Stimulated activated CD4-positive, alpha-beta T cell treated with anti-CD3 and anti-CD28 coated beads, Interleukin-4, amount 100 ng/mL, for 24 hours (primary cell): ENCODE measurements at places on chromosomes 16 and 17.
A peak's percentile ranks its signal among the peaks of the same experiment; 100 is the strongest.

DNA sequence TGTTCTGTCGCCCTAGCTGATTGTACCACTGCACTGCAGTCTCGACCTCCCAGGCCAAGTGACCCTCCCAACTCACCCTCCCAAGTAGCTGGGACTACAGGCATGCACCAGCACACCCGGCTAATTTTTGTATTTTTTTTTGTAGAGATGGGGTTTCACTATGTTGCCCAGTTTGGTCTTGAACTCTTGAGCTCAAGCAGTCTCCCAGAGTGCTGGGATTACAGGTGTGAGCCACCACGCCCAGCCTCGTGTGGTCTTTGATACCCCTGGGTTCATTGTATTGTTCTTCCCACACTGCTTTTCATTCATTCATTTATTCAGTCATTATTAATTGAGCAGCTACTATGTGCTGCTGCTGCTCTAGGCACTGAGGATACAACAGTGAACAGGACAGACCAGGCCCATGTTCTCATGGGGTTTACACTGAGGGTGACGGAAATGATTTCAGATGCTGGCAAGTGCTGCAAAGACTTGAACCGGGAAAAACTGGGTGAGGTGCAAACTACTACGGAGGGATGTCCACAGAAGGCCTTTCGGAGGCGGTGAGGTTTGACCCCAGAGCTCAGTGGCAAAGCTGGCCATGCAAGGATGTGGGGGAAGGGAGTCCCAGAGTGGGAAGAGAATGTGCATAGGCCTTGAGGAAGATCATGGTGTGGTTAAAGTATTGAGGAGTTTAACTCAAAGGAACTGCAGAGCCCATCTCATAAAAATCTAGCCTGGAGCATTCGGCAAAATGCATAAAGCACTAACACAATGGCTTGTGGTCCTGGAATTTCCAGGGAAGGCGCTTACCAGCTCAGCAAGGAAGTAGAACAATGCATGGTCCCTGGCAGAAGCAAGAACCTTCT lies 10.9 kb downstream of the ABCC1 start:
- no peak for DNase-seq

DNA sequence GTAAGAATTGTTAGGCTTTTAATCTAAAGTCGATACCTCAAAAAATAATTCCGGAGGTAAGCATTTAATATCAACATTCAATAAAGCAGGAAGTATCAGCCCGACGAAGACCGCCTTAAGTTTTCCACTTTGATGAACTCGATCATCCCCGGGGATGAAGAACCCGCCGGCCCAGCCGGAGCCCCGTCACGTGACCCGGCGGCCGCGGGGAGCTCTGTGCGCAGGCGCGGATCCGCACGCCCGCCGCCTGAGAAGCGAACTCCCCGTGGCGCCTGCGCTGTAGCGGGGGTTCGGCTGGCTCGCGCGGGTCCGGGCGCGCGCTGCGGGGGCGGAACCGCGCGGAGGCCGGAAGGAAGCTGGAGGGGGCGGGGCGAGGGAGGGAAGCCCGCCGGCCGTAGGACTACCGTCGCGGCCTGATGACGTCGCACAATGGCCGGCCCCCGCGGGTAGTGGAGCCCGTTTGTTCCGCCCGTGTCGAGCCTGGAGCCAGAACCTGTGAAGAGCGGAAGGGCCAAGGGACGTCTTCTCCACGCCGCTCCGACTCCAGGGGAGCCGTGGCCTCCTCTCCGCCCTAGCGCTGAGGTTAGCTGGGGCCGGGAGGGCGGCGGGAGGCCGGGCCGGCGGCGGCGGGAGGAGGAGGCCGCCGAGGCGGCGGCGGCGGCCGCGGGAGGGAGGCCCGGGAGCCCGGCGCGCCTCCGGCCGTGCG lies at the start of gene ZC3H18:
Gene ZC3H18 (plus strand): TSS at position 419 of the 706 bp plus-strand sequence. CDS start 6,721 bp downstream, outside the sequence.
- DNase-seq = peak; percentile 97

GRCh38 chr16:81237282-81237681 lies 1.2 kb upstream of the BCO1 start:
- DNase-seq = no peak

GRCh38 chr17:11035681-11036080 lies 197.8 kb upstream of the PIRT start:
- DNase-seq = no peak

DNA sequence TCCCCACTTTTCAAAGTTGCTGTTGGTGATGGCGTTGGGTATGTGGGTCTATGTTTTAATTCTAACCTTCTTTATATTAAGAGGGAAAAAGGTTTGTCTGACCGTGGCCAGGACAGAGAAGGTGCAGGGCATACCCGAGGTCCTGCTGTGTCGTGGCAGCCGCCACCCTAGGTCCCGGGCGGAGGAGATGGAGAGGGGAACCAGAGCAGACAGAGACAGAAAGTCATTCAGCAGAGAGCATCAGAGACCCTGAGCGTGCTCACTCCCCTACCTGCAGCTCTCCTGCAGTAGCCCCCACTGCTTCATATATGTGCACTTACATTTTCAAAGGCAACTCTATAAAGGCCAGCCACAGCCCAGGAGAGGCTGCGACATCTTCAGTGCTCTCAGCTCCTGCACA lies 327.2 kb upstream of the TNRC6C start:
- no peak for DNase-seq

DNA sequence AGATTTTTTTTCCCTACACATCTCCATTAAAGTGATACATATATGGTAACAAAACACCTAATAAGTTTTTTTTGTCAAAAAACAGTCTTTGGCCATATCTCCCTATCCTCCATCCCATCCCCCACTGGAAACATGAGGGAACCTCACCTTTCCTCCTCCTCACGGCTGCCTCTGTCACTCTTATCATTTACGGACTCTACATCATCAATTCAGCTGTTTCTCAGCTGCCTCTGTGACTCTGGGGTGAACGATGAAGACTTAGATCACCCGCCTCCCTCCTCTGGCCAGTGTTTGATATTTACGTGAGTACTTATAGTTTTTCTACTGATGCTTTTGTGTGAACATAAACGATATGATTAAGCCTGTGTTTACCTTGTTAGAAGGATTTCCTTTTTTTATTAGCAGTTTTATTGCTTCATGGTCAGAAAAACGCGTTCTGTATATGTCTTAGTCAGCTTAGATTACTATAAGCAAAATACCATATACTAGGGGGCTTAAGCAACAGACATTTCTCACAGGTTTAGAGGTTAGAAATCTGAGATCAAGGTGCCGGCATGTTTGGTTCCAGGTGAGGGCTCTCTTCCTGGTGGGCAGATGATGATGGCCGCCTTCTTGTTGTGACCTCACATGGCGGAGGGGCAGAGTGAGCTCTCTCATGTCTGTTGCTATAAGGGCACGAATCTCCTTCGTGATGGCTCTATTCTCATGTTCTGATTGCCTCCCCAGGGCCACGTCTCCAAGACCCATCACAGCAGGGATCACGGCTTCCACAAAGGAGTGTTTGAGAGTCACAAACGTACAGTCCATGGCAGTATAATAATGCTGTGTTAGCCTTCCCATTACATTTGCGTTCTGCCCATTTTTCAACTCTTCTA lies 32.1 kb downstream of the DNAH17 start:
- DNase-seq = no peak
